NCI-H446 treated with DMSO at 0.1 percent for 48 hours (cell line): ENCODE measurements at places on chromosomes 3 and 15.

- DNase-seq, result no peak
These were observed 14.8 kb downstream of the GK5 start for GRCh38 chr3:142210608-142211007.

DNA sequence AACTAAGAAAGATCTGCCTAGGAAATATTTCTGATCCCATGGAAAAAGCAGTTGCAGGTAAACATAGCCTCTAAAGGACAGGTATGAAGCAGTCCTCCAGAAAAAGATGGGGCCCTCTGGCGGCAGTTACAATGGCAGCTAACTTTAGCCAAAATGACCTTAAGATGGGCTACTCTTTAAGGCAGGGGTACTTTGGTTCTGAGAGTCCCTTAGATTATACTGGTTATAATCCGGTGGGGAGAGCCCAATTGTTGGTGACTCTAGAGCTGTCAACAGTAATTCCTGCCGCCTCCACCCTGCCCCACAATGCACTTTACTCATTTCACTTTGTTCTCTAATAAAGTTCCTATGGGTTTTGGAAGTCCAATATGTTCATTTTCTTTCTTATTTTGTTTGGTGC is 412.8 kb upstream of the WNT5A start:
- no peak for DNase-seq

GRCh38 chr15:68789091-68789490 is 31.6 kb downstream of the ANP32A start:
- DNase-seq, result no peak

DNA sequence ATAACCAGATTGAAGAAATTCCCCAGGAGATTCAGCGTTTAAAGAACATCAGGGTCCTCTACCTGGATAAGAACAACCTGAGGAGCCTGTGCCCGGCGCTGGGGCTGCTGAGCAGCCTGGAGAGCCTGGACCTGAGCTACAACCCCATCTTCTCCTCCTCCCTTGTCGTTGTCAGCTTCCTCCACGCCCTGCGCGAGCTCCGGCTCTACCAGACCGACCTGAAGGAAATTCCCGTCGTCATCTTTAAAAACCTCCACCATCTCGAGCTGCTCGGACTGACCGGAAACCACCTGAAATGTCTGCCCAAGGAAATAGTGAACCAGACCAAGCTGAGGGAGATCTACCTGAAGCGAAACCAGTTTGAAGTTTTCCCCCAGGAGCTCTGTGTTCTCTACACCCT is 9.4 kb upstream of the LRRC34 start:
- no peak for DNase-seq

- DNase-seq, result no peak
These were observed 43.2 kb downstream of the CD200R1L start for GRCh38 chr3:112803467-112803866.

- DNase-seq, result no peak
These were observed 55.6 kb downstream of the CYP11A1 start for GRCh38 chr15:74311734-74312444.

- no peak for DNase-seq
These were observed 79.0 kb downstream of the NR2F2 start for GRCh38 chr15:96409215-96410138.

- DNase-seq, result no peak
These were observed 116.1 kb upstream of the DNAJC19 start for GRCh38 chr3:181105646-181106045.

- DNase-seq, result no peak
These were observed 66.7 kb downstream of the ARHGAP31 start for GRCh38 chr3:119360736-119361462.

- no peak for DNase-seq
These were observed 62.8 kb downstream of the SYNM start for GRCh38 chr15:99167640-99168039.

DNA sequence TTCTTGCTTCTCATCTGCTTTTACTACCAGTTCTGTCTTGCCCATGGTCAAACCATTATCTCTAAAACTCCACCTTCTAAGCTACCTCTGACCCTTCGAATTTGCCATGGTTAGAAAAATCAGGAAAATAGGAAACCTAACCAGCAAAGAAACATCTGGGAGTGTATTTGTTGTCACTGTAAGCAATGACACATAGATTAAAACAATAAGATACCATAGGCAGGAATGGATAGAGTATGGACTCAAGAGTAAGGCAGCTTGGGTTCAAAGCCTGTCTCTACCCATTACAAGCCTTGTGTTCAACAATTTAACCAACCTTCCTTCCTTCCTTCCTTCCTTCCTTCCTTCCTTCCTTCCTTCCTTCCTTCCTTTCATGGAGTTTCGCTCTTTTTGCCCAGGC is 34.9 kb downstream of the CRTC3 start:
- DNase-seq, result no peak

- DNase-seq, result no peak
These were observed 8.4 kb upstream of the MYZAP start for GRCh38 chr15:57583282-57583681.

- DNase-seq, result no peak
These were observed 181.0 kb upstream of the PPP2R3A start for GRCh38 chr3:135784557-135784956.

- DNase-seq, result no peak
These were observed 74.6 kb downstream of the GTPBP8 start for GRCh38 chr3:113065336-113065735.

GRCh38 chr3:182967218-182968204 is 12.8 kb downstream of the DCUN1D1 start:
- no peak for DNase-seq

DNA sequence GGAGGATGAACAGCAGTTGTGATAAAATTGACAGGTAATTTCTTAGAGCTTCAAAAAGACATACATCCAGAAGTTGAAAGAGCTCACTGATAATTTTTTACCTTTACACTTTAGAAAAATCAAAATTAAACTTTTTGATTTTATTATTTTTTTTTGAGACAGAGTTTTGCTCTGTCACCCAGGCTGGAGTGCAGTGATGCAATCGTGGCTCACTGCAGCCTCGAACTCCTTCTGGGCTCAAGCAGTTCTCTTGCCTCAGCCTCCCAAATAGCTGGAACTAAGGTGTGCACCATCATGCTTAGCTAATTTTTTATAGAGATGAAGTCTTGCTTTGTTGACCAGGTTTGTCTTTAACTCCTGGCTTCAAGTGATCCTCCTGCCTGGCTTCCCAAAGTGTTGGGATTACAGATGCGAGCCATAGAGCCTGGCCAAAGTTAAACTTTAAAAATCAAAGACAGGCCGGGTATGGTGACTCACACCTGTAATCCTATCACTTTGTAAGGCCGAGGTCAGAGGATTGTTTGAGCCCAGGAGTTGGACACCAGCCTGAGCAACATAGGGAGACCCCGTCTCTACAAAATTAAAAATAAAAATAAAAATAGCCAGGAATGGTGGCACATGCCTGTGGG is 21.7 kb downstream of the PLA2G4F start:
- DNase-seq, result no peak

DNA sequence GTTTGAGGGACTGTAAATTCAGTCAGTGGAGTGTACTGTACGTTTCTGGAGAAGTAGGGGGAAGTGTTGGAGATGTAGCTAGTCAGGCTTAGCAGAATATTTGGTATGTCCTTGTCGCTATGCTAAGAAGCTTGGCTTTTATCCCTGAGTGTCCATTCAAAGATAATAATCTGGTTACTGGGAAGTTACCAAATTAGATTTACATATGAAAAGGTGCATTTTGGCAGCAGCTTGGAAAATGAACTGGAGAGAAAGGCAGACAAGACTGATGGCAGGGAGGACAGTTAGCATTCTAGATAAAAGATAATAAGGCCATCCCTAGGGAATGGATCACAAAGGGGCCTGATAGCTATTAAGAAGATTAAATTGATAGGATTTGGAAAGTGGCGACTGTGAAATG is 58.7 kb downstream of the P2RY1 start:
- DNase-seq, result no peak

DNA sequence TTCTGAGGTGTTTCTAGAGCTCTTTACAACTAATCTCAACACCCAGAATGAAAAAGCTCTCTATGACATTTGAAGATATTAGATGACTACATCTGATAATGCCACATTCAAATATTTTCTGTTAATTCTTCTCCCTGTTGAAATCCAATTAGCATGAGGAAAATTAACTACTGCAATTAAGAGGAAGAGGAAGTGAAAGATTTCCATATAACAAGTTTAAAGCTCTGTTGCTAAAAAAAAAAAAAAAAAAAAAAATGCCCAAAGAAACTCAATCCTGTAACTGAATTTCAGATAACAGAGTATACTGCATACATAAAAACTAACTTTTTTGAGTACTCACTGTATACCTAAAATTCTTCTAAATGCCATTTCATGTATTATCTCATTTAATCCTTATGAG is 109.8 kb downstream of the TNIK start:
- DNase-seq, result no peak

GRCh38 chr3:39295184-39295775 is 15.4 kb upstream of the CX3CR1 start:
- no peak for DNase-seq

DNA sequence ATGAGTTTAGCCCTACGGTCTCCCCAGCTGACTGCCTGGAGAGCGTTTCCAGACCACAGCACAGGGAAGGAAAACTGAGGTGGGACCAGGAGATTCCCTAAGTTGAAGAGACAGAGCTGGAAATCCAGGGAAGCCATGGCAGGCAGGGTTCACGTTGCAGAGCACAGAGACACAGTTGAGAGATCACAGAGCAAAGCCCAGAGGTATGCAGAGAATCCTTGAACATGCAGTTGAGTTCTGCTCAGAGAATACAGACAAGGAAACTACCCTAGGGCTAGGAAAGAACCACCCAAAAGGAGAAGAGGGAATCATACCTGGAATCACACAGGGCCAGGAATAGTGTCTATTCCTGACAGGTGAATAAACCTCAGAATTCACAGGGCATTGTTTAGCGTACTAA is 14.3 kb downstream of the SLC28A1 start:
- DNase-seq, result no peak

GRCh38 chr3:172749230-172749965 is 1.1 kb upstream of the ECT2 start:
- DNase-seq, result no peak

- DNase-seq, result no peak
These were observed 21.9 kb downstream of the SLCO2A1 start for GRCh38 chr3:134007819-134008218.

DNA sequence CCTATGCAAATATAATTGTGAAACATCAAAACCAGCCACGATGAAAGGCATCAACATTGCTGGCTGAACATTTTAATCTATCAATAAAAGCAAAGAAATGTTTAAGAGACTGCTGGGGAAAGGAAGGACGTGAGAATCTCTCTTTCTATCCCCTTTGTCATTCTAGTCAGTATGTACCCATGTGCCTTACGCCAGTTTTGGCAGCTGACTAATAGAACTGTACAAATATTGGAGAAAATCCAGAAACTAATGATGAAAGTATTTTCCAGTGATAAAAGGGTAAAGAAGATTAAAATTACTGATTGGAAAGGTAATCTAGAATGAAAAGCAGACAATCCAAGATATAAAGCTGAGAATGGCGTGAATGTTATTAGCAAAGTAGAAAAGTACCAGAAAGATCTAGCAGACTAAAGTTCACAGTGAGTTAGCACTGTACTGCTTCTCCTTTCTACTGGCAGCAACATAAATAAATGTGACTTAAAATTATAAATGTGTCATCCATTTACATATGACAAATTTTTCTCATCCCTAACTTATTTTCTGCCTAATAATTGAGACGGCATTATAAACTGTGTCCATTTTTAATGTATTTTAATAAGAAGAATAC is 401.9 kb upstream of the CNTN4 start:
- DNase-seq, result no peak

- no peak for DNase-seq
These were observed 173.0 kb downstream of the TIGIT start for GRCh38 chr3:114466816-114467215.

GRCh38 chr3:85228966-85229365 is 270.2 kb downstream of the CADM2 start:
- DNase-seq, result no peak

DNA sequence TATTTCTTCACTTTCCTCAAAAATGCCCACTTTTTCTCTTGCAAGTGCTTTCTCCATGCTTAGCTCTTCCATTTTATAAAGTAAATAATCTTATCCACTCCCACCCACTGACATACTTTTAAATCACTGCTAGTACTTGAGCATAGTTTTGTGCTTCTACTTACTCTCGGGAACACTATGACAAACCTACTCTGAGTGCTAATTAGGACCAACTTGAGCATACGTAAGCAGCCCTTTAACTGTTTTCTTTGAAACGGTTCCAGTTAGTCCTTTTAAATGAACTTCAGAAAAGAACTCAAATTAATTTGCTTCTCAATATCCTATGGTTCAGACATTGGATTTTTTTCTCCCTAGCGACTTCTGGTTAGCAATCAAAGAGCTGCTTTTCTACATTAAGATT is 280.0 kb upstream of the SOX2 start:
- no peak for DNase-seq

- DNase-seq, result no peak
These were observed 4.4 kb upstream of the XIRP1 start for GRCh38 chr3:39196671-39197356.

GRCh38 chr15:68696414-68697363 is 117.9 kb downstream of the CORO2B start:
- DNase-seq, result no peak

GRCh38 chr3:79204351-79204750 is 563.4 kb downstream of the ROBO1 start:
- DNase-seq, result no peak

- no peak for DNase-seq
These were observed 11.0 kb downstream of the TBL1XR1 start for GRCh38 chr3:177186306-177186705.

- DNase-seq, result no peak
These were observed 27.0 kb upstream of the RASGRF1 start for GRCh38 chr15:79117442-79118204.

- DNase-seq, result no peak
These were observed 2.0 kb downstream of the SNRK start for GRCh38 chr3:43288366-43288765.

DNA sequence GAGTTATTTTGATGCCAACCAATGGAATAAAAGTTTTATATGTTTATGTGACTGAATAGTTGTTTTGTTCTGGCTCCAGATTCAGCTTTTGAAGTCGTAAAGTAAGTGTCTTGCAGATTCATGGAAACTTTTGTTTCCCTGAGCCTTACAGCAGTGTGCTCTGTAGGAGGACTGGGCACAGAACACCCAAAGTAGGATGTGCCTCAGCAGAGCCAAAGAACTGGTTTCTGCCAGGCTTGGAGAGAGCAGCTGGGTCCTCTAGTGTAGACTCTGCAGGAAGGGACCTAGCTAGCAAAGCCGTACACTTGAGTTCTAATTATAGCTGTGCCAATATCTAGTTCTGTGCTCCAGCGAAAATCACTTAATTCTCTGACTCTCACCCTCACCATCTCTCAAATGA is 261.2 kb upstream of the DNAJC19 start:
- no peak for DNase-seq
